Activated gamma-delta T cell treated with anti-CD3 and anti-CD28 coated beads, Interleukin-2, amount 50 U/mL, for 16 hours (primary cell): ENCODE measurements at places on chromosomes 5 and 9.

DNA sequence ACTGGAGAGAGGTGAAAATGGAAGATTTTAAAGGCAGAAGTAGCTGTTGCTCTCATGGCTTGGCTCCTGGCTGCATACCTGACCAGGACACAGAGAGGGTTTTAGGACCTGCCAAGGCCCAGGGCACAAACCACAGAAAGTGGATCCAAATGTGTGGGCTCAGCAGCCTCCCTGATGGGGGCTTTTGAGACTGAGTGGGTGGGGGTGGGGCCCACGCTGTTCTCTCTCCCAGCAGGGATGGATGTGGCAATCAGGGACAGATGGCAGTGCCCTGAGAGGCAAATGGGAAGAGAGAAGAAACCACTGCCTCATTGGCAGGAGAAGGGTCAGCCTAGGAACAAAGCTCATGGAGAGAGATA is 34.9 kb upstream of the TIFAB start:
- DNase-seq, result no peak

DNA sequence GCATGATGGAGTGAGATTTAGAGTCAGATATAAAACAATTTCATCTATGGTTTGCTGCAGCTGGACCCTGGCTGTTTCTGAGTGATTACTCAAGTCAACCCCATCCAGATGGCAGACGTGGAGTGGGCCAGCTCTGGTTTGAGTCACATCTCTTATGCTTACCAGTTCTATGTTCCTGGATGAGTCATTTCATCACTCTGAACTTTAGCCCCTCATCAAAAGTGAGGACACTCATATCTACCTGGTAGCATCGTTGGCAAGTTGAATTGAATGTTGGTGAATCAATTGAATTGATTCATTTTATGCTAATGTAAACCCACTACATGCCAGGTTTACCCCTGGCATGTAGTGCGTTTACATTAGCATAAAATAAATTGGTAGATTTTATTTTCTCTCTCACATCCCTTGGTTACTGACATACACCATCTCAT is 176.4 kb downstream of the FGF18 start:
- DNase-seq, result no peak

- no peak for DNase-seq
Measured at GRCh38 chr5:60578315-60578714, 121.7 kb downstream of the DEPDC1B start.

- DNase-seq, result no peak
Measured at GRCh38 chr5:170907758-170908157, 45.9 kb downstream of the RANBP17 start.

DNA sequence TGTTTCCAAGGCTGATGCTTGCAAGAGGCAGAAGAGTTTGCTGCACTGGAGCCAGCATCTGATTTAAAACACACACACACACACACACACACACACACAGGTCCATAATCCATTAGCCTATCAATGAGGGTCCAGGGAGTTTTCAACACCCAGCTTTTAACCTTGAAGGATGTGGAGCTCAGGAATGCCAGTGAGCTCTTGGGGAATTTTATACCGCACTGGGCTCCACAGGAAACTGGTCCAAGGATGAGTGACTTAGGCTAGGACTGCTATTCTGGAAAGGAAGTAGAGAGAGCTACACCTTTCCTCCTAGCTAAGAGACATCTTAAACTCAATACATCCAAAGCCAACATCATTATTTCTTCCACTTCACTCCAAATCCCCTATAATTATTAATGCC is 942 bp upstream of the NRG2 start:
- no peak for DNase-seq

- DNase-seq, result no peak
Measured at GRCh38 chr9:71763832-71764231, 4.5 kb downstream of the CEMIP2 start.

GRCh38 chr9:120912958-120913646 is 13.5 kb downstream of the TRAF1 start:
- DNase-seq, result no peak

- DNase-seq, result no peak
Measured at GRCh38 chr5:169705322-169705721, 68.2 kb downstream of the DOCK2 start.

- no peak for DNase-seq
Measured at GRCh38 chr5:90878081-90878480, 319.5 kb downstream of the ADGRV1 start.

GRCh38 chr5:2537378-2538145 is 213.9 kb downstream of the IRX2 start:
- DNase-seq, result no peak

DNA sequence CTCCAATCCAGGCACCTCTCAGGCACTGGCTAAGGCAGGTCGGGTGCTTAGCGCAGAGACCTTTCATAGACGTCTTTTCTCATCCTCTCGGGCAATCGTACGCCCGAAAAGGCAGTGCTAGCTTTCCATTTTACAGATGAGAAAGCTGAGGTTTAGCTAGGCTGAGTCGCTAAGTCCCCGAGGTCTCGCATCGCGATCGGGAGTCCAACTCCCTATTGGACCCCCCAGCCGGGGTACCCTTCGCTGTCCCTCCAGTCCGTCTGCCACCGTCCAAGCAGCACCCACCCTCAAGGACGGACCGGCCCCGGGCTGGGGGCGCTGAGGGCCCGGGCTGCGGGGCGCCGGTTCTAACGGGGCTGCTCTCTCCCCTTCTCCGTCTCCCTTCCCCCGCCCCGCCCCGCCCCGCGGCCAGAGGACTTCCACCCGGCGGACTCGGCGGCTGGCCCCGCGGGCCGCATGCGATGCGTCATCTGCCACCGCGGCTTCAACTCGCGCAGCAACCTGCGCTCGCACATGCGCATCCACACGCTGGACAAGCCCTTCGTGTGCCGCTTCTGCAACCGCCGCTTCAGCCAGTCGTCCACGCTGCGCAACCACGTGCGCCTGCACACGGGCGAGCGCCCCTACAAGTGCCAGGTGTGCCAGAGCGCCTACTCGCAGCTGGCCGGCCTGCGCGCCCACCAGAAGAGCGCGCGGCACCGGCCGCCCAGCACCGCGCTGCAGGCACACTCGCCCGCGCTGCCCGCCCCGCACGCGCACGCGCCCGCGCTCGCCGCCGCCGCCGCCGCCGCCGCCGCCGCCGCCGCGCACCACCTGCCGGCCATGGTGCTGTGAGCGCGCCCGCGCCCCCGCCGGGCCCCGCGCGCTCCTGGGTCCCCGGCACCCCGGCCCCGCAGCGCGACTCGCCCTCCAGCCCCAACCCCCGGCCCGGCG is 12.5 kb upstream of the EXOSC2 start:
- peak; percentile 30 for DNase-seq

GRCh38 chr5:22926574-22926973 is 73.4 kb upstream of the CDH12 start:
- no peak for DNase-seq

DNA sequence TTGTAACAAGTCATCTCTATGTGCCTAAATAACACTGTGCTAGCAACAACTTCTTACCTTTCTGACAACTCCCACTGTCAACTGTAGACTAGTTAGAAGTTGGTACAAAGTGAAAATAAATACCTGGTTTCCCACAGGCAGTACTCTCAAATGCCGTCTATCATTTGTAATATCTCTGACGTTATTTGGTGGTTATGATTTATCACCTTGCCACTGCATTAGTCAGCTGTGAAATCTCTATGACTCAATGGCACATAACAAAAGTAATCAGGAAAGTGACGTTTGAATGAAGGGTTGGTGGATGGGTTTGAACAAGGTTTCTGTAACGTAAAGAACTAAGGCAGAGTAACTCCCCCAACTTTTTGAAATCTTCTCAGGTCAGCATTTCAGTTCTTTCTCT is 592.3 kb downstream of the MAT2B start:
- no peak for DNase-seq

GRCh38 chr9:128920381-128921058 is at the start of gene PHYHD1:
PHYHD1 (plus strand) TSS chr9:128920982; CDS start chr9:128922324, 1,342 bp downstream.
- no peak for DNase-seq

- DNase-seq, result no peak
Measured at GRCh38 chr9:130939405-130940026, 469 bp upstream of the FIBCD1 start.

DNA sequence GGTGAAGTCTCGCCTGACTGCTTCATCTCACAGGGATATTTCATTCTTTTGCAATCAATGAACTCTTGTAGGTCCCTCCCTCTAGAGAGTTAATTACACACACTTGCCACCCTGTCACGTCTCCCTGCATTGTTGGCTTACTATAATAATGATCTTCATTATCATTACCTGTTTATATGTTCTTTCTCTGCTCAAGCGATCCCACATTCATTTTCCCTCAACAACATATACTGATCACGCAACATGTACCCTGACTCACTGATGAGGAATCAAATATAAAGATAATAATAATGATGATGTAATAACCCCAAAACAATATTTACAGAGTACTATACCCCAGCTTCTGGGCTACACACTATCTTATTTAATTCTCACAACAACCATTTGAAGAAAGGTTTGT is 88.5 kb downstream of the FEM1C start:
- no peak for DNase-seq

DNA sequence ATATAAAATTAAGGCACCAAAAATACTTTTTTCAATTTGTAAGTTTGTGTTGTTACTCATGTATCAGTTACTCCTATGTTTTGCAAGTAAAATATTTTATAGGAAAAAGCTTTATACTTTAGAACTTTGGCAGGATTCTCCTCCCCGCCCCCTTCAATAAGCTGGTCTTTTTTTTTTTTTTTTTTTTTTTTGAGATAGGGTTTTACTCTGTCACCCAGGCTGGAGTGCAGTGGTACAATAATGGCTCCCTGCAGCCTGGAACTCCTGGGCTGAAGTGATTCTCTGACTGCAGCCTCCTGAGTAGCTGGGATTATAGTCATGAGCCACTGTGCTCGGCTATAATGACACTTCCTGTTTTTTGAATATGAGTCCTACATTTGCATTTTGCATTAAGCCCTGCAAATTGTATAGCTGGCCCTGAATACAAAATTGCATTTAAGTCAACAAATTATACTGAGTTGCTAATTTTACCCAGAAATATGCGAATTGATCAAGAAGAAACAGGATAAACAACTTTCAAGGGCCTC is 192.9 kb downstream of the PIK3R1 start:
- DNase-seq, result no peak

GRCh38 chr9:70133253-70134208 is 89.9 kb downstream of the MAMDC2 start:
- no peak for DNase-seq

DNA sequence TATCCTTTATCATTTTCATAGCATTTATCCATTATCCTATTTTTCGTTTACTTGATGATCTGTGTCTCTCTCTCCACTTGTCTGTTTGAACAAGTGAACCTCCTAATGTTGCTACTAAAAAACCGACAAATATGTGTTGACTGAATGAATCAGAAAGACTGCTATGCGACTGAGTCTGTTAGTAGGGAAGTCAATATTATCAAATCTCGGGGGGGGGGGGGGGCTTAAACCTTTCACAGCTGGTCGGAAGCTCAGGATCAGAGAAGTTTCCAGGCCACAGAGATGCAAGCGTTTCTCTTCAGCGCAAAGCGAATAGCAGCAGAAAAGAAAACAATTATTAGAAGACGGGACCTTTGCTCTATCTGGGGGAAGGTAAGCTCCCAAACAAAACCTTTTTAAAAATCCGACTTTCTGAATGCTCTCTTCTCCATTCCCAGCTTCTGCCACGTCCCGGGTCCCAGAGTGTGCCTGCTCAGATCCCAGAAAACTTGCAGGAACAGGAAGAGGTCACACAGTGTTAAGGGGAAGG is 412 bp downstream of the RIOK2 start:
- no peak for DNase-seq

DNA sequence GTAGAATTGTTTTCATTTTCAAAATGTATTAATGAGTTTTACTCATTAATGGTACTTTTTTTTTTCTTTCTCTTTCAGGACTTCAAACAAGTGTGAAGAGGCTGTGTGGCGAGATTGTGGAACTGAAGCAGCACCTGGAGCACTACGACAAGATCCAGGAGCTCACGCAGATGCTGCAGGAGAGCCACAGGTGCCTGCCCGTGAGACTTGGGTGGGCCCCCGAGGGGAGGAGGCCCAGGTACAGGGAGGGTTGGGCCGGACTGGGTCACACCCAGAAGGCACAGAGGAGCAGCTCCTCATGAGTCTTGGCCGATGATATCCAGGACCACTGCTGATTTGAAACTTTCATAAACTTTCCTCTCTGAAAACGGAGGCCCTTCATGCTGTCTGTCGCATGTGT is 35.6 kb downstream of the CEP72 start:
- DNase-seq, result no peak

GRCh38 chr5:32072054-32072453 is 102.1 kb downstream of the GOLPH3 start:
- no peak for DNase-seq

DNA sequence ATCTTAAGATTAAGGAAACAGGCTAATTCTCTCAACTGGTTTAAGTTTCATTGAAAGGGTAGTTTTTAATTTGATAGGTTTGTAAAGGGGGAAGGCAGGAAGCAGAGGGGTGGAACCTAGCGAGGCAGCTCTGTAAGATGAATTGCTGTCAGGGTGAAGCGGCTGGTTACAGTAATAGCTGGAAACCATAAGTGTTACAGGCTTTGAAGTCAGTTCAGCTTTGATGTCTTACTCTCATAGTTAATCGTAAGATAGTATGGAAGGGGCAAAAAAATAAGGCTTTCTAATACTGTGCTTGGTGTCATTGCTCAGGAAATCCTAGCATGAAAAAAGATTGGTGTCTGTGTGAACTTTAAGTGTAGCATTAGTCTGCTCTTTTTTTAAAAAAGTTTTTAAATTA is 20.3 kb downstream of the POU5F2 start:
- DNase-seq, result no peak

DNA sequence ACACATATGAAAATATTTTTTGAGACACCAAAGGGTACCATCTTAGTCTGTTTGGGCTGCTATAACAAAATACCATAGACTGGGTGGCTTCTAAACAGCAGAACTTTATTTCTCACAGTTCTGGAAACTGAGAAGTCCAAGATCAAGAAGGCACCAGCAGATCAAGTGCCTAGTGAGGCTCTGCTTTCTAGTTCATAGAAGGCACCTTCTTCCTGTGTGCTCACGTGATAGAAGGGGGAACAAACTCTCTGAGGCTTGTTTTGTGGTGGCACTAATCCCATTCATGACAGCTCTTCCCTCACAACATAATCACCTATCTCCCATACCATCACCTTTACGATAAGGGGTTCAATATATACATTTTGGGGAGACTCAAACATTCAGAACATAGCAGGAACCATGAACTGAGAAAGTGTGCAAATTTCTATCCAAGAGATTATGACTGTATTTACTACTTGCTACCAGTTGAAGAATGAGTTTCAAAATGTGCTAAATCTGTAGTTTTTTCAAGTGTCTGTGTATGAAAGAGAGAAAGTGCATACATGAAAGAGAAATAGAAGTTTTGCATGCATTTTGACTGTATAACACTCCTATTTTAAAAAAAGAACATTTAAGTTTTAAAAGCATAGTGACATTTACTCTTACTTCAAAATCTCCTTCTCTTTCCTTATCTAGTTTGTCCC is 207.3 kb downstream of the PARP8 start:
- DNase-seq, result no peak

DNA sequence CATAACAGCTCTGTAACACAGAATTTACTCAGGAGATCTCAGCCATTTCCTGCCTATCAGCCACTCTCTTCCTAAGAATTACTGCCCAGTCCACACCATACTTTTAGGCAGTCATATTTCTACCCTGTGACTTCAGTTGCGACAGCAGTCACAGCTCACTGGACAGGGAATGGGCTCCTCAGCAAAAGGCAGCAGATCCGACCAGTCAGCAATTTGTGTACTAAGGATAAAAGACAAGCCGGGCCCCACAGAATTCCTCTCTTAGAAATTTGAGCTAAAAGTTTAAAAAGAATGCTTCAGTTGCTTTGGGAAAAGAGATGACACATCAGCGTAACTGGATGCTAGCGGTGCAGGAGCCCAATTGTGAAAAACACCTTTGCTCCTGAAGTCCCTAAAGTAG is 172.1 kb downstream of the ENC1 start:
- DNase-seq, result no peak

- DNase-seq, result no peak
Measured at GRCh38 chr5:81234299-81234698, 1.2 kb downstream of the CKMT2 start.
